Epithelial cell of proximal tubule (primary cell): ENCODE measurements at places on chromosomes 16 and 17.
A peak's percentile ranks its signal among the peaks of the same experiment; 100 is the strongest.

- no peak for DNase-seq
Measured at GRCh38 chr17:45584092-45585036, 93.8 kb upstream of the PLEKHM1 start.

DNA sequence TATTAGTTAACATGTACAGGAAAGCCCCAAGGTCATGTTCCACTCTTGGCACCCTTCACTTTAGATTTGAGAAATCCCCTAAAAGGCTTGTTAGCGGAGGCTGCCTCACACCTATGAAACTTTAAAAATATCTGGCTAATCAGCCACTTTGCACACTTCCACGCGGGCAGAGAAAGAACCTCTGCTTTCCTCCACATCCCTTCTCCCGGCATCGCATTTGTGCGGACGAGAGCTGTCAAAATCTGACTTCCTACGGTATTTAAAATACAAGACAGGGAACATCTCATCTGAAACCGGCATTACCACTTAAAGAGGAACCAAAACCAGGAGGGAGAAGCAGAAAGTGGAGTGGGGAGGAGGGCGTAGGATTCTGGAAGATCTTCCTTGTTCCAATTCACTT, 422.3 kb downstream of the TMEM114 start:
- no peak for DNase-seq

DNA sequence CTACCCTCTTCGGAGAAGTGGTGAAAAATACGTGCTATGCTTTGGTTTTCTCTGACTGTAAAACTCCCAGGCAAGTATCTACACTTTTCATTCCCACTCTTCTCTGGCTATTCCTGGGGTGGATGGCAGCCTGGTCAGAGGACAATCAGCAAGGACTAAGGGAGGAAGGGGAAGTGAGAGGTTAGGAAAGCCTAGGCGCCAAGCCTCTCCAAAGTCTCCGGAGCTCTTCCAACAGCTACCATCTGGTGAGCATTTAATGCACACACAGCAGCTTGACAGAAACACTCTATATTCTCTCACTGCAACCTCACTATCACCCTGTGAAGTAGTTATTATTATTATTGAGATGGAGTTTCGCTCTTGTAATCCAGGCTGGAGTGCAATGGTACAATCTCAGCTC, 65.1 kb downstream of the WSCD1 start:
- no peak for DNase-seq

- no peak for DNase-seq
Measured at GRCh38 chr17:39782980-39783379, 45.2 kb downstream of the GRB7 start.

DNA sequence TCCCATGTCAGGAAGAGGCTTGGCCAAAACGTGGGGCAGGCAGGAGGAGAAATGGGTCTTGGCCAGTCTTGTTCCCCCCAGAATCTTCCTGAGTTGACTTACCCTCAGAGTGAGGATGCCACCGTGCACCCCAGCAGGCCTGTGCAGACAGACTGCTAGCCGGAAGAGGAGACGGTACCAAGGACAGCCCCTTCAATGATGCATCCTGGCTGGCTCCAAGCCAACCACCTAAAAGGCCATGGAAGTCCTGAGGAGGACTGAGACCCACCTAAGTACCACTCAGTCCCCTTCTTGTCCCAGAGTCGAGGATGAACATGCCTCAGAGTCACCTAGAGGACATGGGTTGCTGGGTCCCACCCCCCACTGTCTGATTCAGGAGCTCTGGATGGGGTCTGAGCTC, 46.7 kb upstream of the RCVRN start:
- DNase-seq: no peak

- no peak for DNase-seq
Measured at GRCh38 chr16:82384017-82384416, 214.0 kb upstream of the MPHOSPH6 start.

- DNase-seq: no peak
Measured at GRCh38 chr17:32863559-32863958, 13.4 kb downstream of the MYO1D start.

DNA sequence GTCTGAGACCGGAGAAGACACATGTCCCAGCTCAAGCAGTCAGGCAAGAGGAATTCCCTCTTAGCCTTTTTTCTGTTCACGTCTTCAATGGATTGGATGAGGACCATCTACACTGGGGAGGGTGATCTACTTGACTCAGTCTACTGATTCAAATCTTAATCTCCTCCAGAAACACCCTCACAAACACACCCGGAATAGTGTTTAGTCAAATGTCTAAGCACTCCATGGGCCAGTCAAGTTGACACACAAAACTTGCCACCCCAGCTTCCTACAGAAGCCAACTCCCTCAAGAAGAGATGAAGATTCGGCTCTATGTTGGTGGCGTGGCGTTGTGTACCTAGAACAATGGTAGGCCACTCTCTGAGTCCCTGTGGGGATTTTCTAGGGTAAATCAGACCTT, 22.5 kb upstream of the NKD1 start:
- no peak for DNase-seq

GRCh38 chr17:59067756-59068155, 38.9 kb downstream of the TRIM37 start:
- DNase-seq: no peak

DNA sequence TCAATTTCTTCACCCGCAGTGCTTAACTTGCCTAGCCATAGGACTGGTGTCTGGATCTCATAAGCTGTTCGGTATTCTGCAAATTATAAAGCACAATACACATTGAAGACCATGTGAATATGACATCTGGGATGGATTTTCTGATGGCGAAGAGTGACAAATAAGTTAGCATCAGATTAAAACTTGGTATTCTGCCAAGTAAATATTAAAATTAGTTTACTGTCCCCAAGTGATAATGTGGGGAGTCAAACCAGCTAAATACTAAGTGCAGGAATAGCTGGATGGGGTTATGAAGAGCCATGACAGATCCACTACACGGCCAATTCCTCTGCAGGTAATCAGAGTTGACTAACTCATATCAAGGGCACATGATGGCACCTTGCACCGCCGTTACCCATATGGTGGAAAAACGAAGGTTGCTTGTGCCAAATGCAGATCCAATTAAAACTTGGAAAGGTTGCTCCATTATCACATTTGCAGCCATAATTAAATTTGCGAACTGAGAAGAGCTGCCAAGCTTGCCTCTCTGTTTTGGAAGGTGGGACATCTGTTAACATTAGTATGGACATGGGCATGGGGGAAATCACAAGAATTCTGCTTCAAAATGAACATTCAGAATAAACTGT, 114.9 kb upstream of the TOM1L1 start:
- DNase-seq: no peak

DNA sequence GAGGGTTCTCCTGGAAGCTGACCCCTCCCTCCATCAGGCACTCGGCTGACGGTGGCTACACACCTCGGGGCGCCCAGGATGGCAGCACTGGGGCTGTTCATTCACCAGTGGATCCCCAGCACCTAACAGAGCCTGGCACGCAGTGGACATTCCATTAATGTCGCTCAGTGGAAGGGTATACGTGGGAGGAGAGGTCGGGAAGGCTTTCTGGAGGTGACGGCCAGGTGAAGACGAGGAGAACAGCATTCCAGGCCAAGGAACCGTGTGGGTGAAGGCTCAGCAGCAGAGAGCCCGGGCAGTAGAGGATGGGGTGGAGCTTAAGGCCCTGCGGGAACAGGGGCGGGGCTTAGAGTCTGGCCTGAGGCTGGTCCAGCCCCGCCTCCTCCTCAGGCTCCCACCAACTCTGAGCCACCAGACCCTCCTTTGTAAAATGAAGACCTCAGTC, 2.5 kb upstream of the HS3ST6 start:
- no peak for DNase-seq

DNA sequence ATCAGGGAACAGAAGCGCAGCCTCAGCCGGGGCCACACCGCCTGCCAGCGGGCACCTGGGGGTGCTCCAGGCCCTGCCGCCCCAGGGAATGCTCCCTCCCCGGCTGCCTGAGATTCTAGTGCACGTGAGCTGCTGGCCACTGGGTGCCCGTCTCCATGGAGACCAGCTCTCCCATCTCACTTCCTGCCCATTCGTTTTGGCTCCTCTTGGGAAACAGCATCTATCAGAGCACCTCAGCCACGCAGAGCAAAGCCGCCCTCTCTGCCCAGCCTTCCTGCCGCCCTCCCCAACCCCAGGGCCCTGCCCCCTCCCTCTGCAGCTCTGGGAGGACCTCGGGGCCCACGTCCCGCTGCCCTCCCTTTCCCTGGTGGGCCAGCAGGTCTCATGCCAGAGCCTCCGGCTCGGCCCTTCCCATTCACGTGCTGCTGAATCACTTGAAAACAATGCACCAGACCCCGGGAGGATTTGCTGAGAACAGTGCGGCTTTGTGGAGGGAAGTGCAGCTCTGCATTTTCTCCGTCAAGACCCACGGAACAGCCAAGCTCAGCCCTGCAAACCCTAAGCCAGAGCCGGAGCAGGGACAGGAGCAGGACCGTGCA, 19.4 kb downstream of the CEP295NL start:
- peak; percentile 45 for DNase-seq

- DNase-seq: no peak
Measured at GRCh38 chr17:82866590-82867191, 26.9 kb upstream of the ZNF750 start.

GRCh38 chr16:75139498-75139897, 8.8 kb upstream of the ZFP1 start:
- no peak for DNase-seq

DNA sequence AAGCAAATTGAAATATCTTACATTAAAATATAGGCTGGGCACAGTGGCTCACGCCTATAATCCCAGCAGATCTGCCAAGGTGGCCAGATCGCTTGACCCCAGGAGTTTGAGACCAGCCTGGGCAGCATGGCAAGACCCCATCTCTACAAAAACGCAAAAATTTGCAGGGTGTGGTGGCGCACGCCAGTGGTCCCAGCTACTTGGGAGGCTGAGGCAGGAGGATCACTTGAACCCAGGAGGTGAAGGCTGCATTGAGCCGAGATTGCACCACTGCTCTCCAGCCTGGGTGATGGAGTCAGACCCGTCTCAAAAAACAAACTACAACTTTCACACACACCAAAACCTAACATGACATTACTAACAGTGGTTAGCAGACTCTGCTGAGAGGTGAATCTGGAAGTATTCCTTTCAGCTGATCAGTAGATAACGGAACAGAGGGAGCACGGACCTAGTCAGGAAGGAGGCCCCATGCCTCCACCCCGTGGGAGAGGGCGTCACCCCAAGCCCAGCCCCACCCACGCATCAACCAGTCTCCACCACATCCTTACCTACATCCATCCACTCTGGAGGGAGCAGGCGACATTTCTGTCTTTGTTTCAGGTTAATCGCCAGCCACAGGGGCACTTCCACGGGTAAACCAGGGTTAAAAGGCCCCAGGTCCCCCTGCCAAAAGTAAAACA, 1.7 kb downstream of the GINS2 start:
- DNase-seq: no peak

- no peak for DNase-seq
Measured at GRCh38 chr17:78399028-78399692, 20.7 kb downstream of the PGS1 start.

GRCh38 chr17:9924735-9925191, 19.7 kb upstream of the RCVRN start:
- DNase-seq: peak; percentile 39

GRCh38 chr16:732936-733335, 6.0 kb downstream of the HAGHL start:
- no peak for DNase-seq

- no peak for DNase-seq
Measured at GRCh38 chr17:8138374-8138671, 13.9 kb downstream of the PER1 start.

GRCh38 chr17:63973930-63974593, 1.3 kb upstream of the SCN4A start:
- no peak for DNase-seq

GRCh38 chr17:43732958-43733357, 25.6 kb downstream of the SOST start:
- DNase-seq: peak; percentile 79

- no peak for DNase-seq
Measured at GRCh38 chr16:17312094-17312710, 158.6 kb downstream of the XYLT1 start.

DNA sequence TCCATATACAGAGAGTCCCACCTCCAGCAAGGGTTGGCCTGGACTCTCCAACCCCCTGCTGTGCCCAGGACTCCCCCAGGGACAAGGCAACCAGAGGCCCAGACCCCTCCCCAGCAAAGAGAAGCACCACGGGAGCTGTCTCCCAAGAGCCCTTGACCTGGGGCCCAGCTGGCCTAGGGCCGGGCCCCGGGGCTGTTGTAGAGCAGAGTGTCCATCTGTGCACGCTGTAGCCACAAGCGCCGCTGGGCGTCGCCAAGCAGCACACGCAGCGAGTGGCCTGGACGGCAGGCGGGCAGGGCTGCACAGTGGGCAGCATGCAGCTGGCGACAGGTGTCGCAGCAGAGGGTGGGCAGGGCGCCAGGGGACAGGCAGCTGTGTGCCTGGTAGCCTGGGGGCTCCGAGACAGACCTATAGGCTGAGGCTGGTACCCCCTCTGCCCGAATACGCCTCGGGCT, 4.3 kb downstream of the SPATA2L start:
- no peak for DNase-seq

DNA sequence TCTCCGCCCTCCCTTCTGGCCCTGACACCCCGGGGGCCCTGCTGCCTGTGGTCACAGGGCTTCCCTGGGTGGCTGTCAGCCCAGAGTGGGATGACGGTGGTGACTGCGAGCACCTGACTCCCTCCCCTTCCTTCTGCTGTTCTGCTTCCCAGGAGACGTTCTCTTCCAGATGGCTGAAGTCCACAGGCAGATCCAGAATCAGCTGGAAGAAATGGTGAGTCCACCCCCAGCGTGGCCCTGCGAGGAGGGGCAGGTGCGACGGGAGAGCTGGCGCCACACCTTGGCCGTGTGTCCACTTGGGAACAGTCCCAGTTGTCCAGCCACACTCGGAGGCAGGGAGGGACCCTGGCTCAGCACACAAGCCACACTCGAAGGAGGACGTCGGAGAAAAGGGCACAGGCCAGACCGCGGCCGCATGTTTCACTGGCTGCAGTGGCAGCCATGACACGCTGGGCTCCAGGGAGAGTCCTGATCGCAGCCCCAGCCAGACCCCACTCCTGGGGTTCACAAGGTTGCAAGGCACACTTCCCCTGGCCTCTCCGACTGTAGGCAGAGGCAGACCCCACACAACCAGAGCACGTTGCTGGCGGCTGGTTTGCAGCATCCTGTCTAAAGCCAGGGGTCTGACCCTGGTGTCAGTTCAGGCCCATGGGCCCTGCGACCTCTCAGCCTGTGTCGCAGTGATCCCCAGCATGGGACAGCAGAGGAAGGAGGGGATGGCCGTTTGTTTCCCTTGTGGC, 49.9 kb downstream of the BAIAP2 start:
- DNase-seq: no peak

DNA sequence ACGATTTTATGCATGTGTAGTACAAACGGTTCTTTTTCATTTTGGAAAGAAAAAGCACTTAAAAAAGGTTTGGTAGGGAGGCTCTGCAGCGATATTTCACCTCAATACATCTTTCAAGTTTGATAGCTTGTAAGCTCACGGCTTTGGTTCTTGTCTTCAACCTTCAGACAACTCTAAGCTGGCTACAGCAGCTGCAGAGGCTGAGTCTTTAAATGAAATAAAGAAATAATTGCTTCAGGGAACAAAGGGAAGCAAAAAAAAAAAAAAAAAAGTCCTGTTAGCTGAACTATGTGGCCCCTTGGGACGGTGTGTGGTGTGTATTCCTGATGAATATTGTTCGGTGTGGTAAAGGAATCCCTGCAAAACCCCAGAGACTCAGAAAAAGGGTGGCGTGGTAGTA, 265.1 kb downstream of the NTN1 start:
- DNase-seq: no peak

GRCh38 chr16:74562117-74562516, 44.8 kb downstream of the GLG1 start:
- no peak for DNase-seq

GRCh38 chr17:75872434-75873351, 5.7 kb downstream of the TRIM47 start:
- no peak for DNase-seq
